ENCODE measurements at places on chromosomes 5 and 9.

- no peak for DNase-seq
Observed at GRCh38 chr5:75053054-75053303, 621 bp upstream of the GCNT4 start.

- no peak for DNase-seq
Observed at GRCh38 chr5:72438141-72438540, 69.1 kb downstream of the ZNF366 start.

DNA sequence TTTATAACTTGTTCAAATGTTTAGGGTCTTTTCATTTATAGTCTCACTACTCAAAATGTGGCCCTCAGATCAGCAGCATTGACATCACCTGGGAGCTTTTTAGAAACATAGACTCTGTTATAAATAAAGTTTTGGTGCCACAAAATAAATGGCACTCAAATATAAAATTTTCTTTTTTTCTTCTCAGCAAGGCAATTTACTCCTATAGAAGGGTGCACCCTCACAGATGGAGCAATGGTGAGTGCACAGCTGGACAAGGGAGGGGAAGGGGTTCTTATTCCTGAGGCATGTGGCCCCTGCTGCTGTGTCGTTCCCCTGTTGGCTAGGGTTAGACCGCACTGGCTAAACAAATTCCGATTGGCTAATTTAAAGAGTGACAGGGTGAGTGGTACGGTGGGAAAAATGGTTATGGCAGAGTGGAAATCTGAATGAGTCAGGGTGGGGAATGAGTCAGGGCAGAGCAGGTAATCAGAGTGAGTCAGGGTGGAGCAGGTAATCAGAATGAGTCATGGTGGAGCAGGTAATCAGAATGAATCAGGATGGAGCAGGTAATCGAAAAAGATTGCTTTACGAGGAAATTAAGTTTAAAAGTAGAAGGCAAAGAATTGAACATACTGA lies 31.8 kb upstream of the C7 start:
- DNase-seq: no peak

DNA sequence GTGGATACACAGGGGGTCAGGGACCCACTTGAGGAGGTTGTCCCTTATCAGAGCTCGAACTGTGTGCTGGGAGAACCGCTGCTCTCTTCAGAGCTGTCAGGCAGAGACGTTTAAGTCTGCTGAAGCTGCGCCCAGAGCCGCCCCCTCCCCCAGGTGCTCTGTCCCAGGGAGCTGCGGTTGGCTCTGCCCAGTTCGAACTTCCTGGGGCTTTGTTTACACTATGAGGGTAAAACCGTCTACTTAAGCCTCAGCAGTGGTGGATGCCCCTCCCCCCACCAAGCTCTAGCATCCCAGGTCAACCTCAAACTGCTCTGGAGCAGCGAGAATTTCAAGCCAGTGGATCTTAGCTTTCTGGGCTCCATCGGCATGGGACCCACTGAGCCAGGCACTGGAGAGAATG lies 15.9 kb downstream of the SRD5A1 start:
- DNase-seq: no peak
